ENCODE measurements at places on chromosomes 11 and 22.

DNA sequence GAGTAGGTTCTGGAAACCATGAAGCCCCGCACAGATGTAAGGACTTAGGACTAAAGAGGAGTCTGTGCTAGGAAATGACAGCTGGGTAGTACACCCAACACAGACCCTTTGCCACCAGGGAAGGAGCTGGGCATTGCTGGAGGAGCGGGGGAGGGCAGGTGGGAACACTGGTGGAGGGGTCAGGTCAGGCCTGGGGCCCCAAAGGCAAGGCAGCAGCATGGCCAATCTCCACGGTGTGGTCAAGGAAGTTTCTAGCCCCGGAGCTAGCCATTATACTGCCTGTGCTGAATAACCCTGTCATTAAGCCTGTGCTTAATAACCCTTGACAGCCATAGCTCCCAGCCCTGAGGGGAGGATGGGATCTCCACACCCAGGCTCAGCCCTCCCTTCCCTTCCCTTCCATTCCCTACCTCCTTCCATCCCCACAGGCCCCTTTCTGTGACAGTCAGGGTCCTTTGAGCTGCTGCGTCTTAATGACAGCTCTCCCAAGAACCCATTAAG lies 2.1 kb downstream of the TMPRSS4 start:
- no peak for DNase-seq

DNA sequence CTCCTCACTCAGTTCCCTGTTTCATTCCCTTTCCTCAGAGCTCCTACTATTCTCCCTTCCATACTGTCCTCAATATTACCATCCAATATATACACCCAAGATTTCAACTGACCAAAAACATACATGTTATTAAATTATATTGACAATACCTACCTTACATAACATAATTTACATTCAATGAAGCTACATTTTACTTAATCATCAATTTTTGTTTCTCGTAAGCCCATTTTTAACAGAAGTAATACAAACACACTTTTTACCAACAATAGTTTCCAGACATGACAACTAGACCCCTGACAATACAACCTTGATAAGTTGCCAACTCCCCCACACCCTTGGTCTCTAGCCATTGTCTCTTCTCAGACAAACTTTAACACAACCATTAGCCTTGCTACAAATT lies 145.8 kb upstream of the DDI1 start:
- no peak for DNase-seq

DNA sequence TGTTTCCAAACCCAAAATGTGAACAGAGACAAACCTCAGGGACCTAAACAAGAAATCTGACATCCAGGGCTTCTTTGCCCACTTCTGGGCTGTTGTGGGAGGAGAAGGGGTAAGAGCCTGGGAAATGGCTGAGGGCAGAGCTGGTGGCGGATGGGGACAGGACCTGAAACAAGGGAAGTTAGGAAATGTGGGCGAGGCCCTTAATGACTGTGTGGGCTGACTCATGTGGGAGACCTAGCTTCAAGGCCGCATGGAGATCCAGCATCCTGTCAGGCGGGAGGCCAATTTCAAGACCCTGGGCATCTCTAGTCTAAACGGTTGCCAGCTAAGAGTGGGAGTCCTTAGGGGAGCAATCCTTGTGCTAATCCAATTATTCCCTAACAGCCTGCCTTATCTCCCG lies 2.1 kb upstream of the OAF start:
- DNase-seq, result no peak

DNA sequence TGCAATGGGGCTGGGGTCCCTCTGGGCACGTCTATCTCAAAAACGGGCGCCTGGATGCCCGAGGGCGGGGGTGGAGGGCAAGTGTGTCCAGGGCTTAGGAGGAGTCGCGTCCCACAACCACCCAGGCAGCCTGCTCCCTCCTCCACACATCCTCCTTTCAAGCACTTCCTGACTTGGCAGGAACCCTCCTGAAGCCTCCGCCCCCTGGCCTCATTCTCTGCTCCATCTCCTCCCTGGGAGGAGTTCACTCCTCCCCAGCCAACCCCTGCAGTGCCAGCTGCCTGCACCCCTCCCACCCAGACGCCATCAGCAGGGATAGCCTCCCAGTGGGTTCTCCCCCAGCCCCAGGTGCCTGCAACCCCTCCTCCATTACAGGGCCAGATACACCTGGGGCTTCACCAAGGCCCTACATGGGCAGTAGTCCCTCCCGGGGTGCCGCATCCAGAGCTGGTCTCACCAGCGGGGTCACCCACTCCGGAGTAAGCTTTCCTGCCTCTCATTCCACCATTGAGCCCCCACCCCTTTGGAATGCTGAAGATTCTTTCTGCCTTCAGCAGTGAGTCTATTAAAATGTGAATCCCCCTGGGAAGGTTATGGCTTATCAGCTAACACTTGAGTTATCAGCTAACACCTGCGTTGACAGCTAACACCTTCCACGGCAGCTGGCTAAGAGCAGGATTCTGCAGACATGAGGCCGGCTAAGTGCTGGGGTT lies 24.4 kb downstream of the RTN4R start:
- DNase-seq, result peak; percentile 43

DNA sequence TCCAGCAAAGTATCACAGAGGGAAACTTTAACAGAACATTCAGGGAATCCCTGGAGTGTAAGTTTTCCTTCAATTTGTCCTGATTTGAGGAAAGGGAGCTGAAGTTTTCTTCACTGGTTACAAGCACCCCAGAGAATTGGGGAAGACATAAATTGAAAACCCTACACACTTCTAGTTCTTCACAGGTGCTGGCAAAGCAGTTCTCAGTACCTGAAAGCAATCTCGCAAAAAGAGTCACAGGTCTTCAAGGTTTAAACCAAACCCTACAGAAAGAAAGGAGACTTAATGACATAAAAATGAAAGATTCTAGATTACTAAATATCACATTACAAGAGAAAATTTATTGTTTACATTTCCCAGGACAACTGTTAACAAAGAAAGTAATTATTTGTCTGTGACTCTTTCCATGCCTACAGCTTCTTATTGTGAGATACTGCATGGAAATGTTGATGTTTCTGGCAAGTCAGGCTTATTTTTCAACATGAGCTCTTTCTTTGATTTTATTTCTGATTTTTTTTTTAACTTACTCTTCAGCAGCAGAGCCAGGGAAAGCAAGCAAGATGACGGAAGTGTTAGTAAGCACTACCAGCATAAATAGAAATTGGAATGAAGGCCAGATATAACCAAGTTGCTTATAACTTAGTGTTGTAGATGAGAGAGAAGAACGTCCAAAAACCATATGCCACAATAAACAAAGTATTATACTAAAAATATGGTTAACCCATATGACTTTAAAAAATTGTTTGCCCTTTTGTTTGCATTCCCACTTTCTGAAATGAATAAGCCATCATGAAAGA lies 44.1 kb downstream of the FANCF start:
- no peak for DNase-seq

DNA sequence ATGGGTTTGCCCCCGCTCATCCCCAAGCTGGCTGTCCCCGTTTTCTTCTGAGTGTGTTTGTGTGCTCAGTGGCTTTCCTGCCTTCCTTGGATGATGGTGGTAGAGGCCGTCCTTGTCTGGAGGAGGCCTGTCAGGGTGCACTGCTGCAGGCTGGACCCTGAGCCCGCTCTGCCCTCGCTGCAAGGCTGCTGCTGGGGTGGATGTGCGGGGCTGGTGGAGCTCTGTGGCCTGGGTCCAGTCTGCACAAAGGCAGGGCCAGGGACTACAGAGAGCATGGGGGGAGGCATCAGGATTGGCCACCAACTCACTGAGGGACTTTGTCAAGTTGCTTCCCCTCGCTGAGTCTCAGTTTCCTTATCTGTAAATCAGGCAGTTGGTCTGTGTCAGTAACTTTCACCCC lies 275.0 kb downstream of the KIRREL3 start:
- DNase-seq, result no peak

- DNase-seq, result no peak
These were observed 19.4 kb upstream of the GAL start for GRCh38 chr11:68664906-68665305.

- DNase-seq, result no peak
These were observed 40.2 kb downstream of the ST14 start for GRCh38 chr11:130199792-130200191.

- DNase-seq, result no peak
These were observed 85.3 kb downstream of the CACNA1I start for GRCh38 chr22:39655831-39656230.

GRCh38 chr22:30790366-30790765 lies 95.7 kb downstream of the OSBP2 start:
- DNase-seq, result no peak

DNA sequence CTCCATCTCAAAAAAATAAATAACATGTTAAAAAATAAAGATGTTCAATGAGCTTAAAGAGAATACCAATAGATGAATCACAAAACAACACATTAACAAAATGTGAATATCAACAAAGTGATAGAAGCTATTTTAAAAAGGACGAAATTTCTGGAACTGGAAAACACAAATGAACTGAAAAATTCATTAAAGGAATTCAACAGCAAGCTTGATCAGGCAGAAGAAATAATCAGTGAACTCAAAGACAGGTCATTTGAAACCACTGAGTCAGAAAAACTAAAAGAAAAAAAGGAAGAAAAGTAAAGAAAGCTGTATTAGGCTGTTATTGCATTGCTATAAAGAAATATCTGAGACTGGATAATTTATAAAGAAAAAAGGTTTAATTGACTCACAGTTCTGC lies 7.0 kb upstream of the MTMR2 start:
- DNase-seq, result no peak

GRCh38 chr11:70322666-70323065 lies 52.2 kb downstream of the PPFIA1 start:
- DNase-seq, result no peak

- no peak for DNase-seq
These were observed 11.4 kb upstream of the KCNQ1OT1 start for GRCh38 chr11:2711161-2711560.

- no peak for DNase-seq
These were observed 1652.8 kb downstream of the LRRC4C start for GRCh38 chr11:39806652-39807051.

DNA sequence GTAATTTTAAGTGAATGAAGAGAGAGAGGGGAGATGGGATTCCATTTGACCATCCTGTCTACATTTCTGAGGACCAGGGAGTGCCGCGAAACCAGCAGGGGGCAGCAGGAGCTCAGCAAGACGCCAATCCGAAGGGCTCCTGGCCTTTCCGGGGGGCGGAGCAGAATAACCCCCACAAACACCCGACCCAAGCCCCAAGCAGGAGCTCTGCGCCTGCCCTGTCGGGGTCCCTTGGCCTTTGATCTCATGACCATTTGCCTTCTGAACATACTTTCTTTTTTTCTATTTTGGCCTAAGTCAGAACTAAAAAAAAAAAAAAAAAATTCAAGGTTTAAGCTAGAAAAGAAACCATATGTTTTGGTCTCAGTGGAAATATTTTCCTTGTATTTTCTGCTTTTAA lies 21.9 kb upstream of the SCN2B start:
- peak; percentile 85 for DNase-seq

- DNase-seq, result no peak
These were observed 4.2 kb upstream of the MPEG1 start for GRCh38 chr11:59216641-59217564.

DNA sequence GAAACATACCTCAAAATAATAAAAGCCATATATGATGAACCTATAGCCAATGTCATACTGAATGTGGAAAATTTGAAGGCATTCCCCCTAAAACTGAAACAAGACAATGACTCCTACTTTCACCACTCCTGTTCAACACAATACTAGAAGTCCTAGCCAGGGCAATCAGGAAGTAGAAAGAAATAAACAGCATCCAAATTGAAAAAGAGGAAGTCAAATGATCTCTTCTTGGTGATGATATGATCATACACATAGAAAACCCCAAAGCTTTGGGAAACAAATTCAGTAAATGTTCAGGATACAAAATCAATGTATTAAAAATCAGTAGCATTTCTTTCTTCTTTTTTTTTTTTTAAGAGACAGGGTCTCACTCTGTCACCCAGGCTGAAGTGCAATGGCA lies 109.9 kb downstream of the DLG2 start:
- no peak for DNase-seq

DNA sequence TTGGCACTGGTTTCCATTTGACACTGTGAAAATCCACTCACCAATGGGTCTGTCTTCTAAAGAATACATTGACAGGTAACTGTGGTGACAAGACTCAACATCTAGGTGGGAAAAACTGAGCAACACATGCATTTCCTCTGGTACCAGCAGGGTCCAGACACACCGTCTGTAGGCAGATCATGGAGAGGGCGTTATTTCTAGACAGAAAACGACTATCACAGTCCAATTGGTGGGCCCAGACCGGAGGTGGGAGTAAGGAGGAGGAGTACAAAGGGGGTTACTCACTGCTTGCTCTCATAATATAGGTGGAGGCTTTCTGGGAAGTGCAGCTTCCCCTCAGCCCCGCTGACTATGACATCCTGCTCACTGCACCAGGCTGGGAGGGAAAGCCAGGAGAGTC lies 9.9 kb downstream of the OVCH2 start:
- DNase-seq, result peak; percentile 18

DNA sequence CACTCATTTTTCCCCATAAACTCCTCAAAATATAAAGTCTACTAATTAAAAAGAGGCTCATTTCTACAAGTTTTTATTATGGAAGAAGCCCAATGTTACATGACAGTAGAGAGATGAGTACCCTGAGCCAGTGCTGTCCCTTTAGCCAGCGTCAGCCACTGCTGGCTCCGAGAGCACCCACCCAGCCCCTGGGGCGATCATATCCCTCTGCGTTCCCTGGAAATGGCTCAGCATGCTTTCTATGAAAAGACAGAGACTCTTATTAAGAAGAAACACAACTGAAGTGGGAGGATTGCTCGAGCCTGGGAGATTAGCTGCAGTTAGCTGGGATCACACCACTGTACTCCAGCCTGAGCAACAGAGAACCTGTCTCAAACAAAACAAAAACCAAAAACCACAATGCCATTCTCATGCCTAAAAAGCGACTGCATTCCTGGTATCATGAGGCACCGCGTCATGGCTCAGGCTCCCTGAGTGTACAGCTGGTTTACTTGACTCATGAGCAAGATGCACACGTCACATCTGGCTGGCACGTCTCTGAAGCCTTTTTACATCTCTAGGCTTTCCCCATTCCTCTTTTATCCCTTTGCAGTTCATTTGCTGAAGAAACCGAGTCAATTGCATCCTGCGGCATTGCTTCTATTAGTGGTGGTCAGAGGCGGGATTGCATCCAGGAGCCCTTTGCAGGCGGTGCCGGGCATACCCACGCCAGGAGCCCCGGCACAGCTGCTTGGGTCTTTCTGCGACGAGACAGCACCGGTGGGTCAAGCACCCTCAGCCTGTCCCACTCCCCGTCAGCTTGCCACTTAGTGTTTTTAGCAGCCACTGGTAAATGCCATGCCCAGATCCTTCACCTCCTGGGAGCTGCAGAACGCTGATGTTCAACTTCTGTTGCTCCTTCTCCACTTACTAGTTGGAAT lies 119.9 kb downstream of the CTTN start:
- DNase-seq, result no peak

DNA sequence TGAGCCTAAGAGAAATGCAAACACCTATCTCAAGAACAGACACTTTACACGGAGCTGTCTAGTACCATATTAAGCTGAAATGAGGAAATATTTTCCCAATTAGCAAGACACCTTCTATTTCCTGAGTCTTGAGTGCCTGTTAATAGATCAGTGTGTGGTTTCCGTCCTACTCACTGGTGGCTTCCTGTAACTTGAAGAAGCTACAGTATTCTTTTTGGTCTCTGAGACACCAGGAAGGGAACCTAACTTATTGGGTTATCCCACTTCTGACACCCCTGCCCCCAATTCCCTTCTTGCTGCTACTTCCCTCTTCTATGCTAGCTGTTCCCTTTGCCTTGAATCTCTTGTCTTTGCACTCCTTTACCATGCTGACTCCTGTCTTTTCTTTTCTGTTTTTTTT lies 92.7 kb downstream of the FDX1 start:
- no peak for DNase-seq
